LoVo (cell line): ENCODE measurements at places on chromosomes 11 and 22.

DNA sequence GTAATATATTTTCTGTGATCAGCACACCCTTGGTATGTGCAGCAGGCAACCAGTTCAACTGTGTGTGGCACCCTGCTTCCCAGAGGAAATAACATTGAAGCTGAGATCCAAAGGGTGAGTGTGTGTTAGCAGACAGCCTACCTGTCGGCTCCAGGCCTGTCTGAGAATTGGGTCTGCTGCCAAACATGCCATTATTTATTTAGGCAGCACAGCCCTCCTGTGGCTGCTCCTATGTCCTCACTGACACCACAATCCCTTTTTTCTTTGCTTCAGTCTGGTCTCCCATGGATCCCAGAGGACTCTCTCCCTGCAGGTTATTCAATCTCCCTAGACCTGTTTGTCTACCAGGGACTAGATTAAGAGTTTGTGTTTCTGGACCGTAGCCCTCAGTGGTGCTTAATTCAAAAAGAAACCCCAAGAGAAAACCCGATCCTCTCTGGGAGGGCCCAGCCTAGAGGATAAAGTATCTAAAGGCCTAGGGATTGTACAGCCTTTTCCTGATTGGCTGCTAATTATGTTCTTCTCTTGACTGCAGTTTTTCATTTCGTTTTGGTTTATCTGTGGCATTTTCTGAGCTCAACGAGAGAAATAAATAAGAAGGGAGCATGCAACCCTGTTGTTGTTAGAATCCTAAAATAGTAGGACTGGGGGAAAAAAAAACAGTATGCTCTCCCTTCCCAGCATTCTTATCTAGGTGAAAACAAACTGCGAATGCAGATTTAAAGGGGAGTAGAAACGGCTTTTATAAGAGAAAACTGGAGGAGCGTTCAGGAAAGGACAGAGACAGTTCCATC, 24.1 kb downstream of the KCNE3 start:
- DNase-seq, result peak; percentile 22

GRCh38 chr11:65880844-65881421, 1.3 kb downstream of the CTSW start:
- no peak for DNase-seq

DNA sequence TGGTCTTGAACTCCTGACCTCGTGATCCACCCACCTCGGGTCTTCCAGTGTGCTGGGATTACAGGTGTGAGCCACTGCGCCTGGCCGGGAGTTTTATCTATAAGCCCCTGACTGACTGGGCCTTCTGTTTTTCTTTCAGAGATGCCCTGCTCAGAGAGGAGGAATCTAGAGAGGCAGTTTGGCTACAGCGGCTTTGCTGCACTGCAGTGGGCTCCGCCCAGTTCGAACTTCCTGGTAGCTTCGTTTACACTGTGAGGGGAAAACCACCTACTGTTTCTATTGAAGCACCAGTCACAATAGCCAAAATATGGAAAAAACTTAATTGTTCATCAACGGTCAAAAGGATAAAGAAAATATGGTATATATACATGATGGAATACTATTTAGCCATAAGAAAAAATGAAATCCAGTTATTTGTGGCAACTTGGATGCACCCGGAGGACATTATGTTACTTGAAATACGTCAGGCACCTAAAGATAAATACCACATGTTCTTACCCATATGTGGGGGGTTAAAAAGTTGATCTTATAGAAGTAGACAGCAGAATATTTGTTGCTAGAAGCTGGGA, 31.9 kb upstream of the FAM181B start:
- DNase-seq, result no peak

- DNase-seq, result peak; percentile 89
Measured at GRCh38 chr22:44701824-44702478, at the start of gene PRR5. Gene PRR5 (plus strand): TSS chr22:44702204. CDS start chr22:44702475, 271 bp downstream.

DNA sequence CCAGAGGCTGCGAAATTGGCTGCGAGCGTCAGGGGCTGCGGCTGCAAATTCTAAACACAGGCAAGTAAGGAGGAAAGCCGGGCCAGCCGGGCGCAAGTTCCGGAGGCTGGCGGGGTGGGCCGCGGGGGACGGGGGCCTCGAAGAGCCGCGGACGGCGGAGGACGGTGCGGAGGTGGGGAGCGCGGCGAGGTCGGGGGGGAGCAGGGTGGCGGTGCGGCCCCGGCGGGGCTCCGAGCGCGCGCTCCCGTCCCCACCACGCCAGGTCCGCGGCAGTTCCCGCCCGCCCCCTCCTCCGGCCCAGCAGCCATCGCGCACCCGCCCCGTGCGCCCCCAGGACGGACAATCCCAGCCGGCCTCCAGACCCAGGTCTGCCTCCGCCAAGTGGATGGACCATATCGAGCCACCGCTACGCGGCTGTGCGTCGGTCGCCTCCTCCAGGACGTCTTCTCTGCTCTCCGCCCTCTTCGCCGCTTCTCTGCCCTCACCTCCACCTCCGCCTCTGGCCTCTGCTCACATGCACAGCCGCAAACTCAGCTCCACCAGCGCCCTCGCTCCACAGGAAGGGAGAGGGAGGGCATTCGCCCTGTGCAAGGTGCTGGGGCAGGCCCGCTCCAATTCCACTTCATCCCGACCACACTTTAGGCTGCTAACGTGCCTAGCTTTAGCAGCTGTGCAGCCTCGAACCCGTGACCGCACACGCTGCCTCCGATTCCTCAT, 7.2 kb downstream of the ELFN2 start:
- DNase-seq, result no peak

DNA sequence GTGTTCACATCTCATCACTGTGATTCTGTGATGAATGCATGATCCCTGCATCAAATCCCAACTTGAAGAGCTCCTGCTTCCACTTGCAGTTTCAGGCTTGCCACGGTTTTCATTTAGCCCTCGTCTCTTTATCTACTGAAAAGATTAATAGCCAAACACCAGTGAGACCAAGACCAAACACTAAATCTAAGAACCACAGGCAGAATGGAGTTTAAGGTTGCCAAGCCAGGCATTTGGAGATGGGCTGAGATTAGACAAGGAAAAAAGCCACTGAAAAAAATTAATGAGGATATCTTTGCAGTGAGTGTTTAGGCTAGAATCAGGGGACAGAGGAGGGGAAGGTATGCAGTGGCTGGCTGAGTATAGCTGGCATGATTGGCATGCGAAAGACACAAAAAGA, 227.2 kb upstream of the BLID start:
- DNase-seq, result peak; percentile 8

GRCh38 chr11:43904742-43905535, 24.3 kb downstream of the ALKBH3 start:
- DNase-seq, result no peak

DNA sequence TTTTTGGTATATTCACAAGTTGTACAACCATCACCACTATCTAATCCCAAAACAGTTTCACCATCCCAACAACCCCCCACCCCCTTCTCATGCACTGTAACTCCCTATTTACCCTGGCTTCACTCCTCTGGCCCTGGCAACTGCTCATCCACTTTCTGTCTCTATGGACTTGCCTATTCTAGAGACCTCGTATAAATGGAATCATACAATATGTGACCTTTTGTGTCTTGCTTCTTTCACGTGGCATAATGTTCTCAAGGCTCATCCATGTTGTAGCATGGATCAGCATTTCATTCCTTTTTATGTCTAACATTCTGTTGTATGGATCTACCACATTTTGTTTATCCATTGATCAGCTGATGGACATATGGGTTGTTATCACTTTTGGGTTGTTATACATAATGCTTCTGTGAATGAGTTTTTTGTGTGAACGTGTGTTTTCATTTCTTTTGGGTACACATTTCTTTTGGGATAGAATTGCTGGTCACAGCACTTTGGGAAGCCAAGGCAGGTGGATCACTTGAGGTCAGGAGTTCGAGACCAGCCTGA, 46.1 kb downstream of the GDPD5 start:
- no peak for DNase-seq

DNA sequence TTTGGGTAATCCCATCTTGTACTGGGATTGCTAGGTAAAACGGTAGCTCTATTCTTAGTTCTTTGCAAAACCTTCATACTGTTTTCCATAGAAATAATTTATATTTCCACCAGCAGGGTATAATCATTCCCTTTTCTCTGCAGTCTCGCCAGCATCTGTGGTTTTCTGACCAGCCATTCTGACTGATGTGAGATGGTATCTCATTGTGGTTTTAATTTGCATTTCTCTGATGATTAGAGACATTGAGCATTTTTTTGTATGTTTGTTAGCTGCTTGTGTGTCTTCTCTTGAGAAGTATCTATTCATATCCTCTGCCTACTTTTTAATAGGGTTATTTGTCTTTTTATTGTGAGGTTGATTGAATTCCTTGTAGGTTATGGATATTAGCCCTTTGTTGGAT, 220.9 kb downstream of the PGR start:
- DNase-seq, result no peak

DNA sequence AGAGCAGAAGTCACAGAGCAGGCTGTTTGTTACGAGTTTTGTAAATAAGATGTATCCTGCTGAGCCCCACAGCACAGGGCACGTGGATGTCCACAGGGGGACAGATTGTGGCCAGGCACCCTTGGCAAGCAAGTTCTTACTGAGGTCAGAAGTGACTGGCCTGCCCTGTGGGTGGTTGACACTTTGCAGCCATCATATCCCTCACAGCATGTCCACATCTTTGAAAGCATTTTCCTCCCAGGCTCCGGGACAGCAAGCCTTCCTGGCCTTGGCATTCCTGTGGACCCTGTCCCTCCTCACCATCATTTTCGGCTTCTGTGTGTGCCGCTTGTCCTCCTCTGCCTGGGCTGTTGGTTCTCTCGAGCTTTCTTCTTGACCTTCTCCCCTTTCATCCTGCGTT, 189.5 kb downstream of the TBC1D22A start:
- DNase-seq, result no peak

DNA sequence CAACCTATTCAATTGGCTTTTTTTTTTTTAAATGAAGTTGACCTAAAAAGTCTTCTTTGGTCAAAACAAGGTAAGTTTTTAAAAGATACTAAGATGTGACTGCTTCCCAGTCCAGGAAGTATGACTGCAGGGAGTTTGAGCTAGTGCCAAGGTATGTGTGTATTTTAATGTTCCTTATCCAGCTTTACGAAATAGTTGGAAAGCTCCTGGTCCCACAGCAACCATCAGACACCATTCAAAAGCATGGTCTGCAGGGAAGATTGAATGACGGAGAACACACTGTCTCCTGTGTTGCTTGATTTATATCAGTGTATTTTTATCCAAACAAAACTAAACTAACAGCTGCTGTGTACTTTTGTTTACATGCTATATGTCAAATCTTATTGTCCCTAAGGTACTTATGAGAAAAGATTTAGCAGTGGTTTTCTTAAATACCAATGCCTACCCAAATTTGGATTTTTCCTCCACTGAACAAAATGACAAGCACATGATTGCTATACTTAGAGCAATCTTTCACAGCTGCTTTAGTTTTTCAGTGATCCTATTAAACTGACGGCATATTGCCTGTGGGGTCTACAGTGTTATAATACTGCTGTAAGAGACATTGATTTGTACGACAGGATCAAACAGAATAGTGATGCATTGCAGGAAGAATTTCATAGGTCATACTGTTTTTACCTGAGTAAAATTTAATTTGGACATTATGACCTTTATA, 122.9 kb downstream of the DCDC1 start:
- no peak for DNase-seq

DNA sequence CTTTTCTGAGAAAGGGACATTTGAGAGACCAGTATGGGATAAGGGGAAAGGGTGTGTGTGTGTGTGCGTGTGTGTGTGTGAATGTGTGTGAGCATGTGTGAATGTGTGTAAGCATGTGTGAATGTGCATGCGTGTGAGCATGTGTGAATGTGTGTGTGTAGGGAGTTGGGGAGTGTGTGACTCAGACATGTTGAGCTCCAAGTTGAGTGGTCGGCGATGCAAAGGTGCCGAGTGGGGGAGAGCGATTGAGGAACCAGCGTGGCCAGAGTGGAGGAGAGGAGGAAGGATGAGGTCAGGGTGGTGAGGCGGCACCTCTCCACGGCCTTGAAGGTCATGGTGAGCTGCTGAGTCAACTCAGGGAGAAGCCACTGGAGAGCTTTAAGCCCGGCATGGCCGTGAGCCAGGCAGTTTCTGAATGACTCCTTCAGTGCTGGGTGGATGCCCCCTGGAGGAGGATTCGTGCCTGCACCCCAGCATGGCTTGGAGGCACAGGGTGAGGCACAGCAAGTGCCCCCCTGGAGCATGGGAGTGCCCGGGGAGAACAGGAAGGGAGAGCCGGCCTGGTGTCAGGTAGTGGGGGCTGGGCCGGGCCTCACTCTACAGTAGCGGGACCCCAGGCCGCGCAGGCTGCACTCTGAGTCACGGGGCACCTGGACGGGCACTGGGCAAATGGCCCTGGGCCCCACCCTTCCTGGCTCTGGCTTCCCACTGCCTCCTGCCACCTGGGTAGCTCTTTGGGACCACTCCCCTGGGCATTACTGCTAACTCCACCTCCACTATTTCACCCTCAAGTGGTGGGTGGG, 8.2 kb upstream of the CCDC88B start:
- peak; percentile 88 for DNase-seq

- DNase-seq, result peak; percentile 23
Measured at GRCh38 chr11:70483077-70483861, 84.9 kb downstream of the CTTN start.

DNA sequence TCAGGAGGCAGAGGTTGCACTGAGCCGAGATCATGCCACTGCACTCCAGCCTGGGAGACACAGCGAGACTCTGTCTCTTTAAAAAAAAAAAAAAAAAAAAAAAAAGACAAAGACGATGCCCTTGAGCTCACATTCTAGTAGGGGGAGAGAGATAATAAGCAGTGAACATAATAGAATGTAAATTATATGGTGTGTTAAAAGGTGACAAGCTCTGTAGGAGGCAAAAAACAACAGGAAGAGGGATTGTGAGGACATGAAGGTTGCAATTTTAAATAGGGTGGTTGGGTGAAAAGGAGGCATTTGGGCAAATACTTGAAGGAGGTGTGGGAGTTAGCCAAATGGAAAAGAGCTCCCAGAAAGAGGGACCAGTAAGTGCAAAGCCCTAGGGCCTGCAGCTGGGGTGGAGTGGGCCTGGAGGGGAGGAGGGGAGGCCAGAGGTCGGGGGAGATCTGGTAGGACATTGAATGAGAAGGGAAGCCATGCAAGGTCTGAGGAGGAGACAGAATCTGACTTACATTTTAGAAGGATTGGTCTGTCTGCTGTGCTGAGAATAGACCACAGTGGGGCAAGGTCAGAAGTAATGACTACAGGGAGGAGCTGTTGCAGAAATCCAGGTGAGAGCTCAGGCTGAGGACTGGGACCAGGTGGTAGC, 26.6 kb downstream of the P2RY2 start:
- DNase-seq, result no peak

DNA sequence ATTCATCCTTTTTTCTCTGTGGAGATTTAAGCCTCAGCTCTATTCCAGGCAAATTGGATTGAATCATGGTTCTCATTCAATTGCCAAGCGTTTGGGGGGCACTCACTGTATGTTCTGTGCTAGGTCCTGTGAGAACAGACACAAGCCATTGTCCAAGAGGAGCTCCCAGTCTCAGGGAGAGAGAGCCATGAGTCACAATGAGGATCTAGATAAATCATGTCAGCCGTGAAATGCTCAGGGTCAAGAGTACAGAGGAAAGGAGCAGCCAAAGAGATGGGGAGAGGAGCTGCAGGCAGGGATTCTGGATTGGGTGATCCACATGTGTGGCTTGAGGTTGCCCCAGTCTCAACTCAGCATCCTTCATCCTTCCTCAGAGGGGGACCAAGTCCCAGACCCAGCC, 93.6 kb downstream of the FEZ1 start:
- DNase-seq, result no peak

- no peak for DNase-seq
Measured at GRCh38 chr22:27791159-27791858, 10.2 kb downstream of the MN1 start.

GRCh38 chr11:102564110-102564509, 33.6 kb upstream of the MMP7 start:
- DNase-seq, result peak; percentile 83
